CD4-positive, CD25-positive, alpha-beta regulatory T cell (primary cell): ENCODE measurements at places on chromosomes 12 and 14. TPM values are rescaled to one million over a fixed set of nuclear protein-coding genes. Genes with fewer than 3 reads are reported as not detected.
A peak's percentile ranks its signal among the peaks of the same experiment; 100 is the strongest.

The MYF6 gene
- not detected for total RNA-seq

The PLEKHD1 gene
- 0.25 TPM for total RNA-seq

The KRT3 gene
- not detected for total RNA-seq

The SIX1 gene
- not detected for total RNA-seq

The ATF7 gene
- total RNA-seq, result 41.0 TPM

The FZD10 gene
- total RNA-seq, result not detected

The GPR84 gene
- not detected for total RNA-seq

The PARP11 gene
- 16.1 TPM for total RNA-seq

The KERA gene
- not detected for total RNA-seq

The WSB2 gene
- total RNA-seq, result 30.8 TPM

The TAS2R8 gene
- total RNA-seq, result not detected

The RERG gene
- total RNA-seq, result not detected

The NANOG gene
- total RNA-seq, result not detected

DNA sequence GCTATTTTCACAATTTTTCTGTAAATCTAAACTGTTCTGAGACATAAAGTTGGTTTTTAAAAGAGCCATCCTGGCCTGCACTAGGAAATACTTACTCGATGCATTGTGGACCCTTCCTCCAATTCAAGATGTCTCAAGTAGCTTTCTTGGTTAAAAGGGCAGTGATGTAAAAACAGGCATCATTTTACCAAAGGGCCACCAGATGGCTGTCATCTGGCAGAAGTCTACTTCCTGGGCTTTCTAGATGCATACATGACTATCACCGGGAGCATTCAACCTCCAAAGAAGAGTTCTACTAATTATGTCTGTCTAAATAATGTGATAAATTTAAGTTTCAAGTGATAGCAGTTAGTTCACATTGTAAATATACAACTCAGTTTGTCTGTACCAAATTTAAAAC is 96.8 kb upstream of the FRMD6 start:
- DNase-seq, result no peak
- no peak overlapping the region for H3K4me3 ChIP-seq
- no peaks in the 10 kb centered on the region for H3K36me3 ChIP-seq
- H3K27ac ChIP-seq, result no peak overlapping the region
- H3K27me3 ChIP-seq, result peaks cover 8% of the 10 kb centered on the region

- no peaks in the 10 kb centered on the region for H3K4me1 ChIP-seq
- H3K4me3 ChIP-seq, result no peak overlapping the region
- no peak for DNase-seq
- no peaks in the 10 kb centered on the region for H3K36me3 ChIP-seq
Measured at GRCh38 chr14:26596543-26597061, 1.2 kb downstream of the NOVA1 start.

- H3K4me3 ChIP-seq, result no peak overlapping the region
- DNase-seq, result no peak
- peaks cover 7% of the 10 kb centered on the region for H3K4me1 ChIP-seq
- H3K27me3 ChIP-seq, result no peaks in the 10 kb centered on the region
- H3K27ac ChIP-seq, result no peak overlapping the region
Measured at GRCh38 chr12:94169966-94170689, 21.8 kb downstream of the PLXNC1 start.

DNA sequence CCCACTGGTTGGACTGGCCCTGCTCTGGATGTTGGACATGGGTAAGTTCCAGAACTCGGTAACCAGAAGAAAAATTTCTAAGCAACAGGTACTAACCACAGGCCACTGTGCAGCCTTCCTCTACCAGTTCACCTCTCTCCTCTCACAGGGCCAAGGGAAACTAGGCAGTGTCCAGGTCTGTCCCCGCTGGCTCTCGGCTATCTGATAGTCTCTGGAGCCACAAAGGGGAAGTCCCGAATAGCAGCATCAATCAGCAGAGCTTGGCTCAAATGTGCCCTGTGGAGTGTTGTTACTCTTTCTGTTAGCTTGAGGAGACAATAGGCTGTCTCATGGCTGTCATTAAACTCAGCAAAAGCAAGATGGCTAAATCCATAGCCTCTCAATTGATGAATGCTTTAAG is 73.2 kb downstream of the TSPAN11 start:
- H3K27ac ChIP-seq, result no peak overlapping the region
- H3K4me3 ChIP-seq, result no peak overlapping the region
- H3K27me3 ChIP-seq, result no peaks in the 10 kb centered on the region
- H3K36me3 ChIP-seq, result no peaks in the 10 kb centered on the region

GRCh38 chr12:59650588-59651228 is 54.9 kb downstream of the SLC16A7 start:
- no peak overlapping the region for H3K4me3 ChIP-seq
- no peak overlapping the region for H3K27ac ChIP-seq
- H3K27me3 ChIP-seq, result no peaks in the 10 kb centered on the region
- no peaks in the 10 kb centered on the region for H3K4me1 ChIP-seq
- peaks cover 3% of the 10 kb centered on the region for H3K36me3 ChIP-seq
- DNase-seq, result no peak

DNA sequence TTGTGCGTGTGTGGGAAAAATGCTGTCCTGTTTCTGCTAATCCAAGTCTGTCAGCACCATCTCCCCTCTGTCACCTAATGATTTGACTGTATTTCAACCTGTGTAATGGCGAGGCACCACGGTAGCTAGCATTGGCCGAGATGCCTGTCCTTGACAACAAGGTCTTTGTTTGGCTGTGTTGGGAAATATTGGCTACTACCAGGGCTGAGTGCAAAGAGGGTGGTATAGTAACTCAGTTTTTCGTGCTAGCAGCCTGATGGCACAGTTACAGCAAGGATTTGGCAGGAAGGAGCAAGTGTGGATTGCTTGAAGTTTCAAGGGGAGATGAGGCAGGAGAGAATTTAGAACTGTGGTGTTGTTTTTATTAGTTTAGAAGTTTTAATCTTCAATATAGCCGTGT is 440.3 kb upstream of the RGS6 start:
- H3K4me3 ChIP-seq, result no peak overlapping the region
- no peak overlapping the region for H3K27ac ChIP-seq
- H3K36me3 ChIP-seq, result no peaks in the 10 kb centered on the region
- no peaks in the 10 kb centered on the region for H3K27me3 ChIP-seq
- no peaks in the 10 kb centered on the region for H3K4me1 ChIP-seq

GRCh38 chr12:89278169-89278568 is 74.1 kb downstream of the DUSP6 start:
- no peak for DNase-seq
- no peaks in the 10 kb centered on the region for H3K36me3 ChIP-seq
- H3K4me1 ChIP-seq, result peaks cover 17% of the 10 kb centered on the region
- H3K27me3 ChIP-seq, result peaks cover 1% of the 10 kb centered on the region
- no peak overlapping the region for H3K4me3 ChIP-seq

DNA sequence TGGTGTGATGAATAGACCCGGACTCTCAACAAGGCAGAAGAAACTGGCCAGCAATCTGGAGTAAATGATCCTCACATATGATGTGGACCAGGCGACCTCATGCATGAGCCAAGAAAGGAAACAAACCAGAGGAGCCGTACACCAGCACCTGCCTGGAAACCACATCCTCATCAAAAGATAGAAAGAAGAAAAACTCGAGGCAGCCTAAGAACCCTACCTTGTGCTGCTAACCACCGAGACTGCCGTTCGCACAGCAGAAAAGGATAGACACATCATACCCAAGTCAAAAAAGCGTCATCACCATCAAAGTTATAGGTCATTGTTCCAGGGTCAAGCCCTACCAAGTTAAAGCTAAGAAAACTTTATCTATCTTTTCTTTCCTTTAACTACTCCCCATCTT is 66.7 kb downstream of the RESF1 start:
- peak overlapping the region; percentile 16 for H3K27ac ChIP-seq
- no peaks in the 10 kb centered on the region for H3K36me3 ChIP-seq
- H3K4me1 ChIP-seq, result peaks cover 18% of the 10 kb centered on the region
- peak overlapping the region; percentile 59 for H3K4me3 ChIP-seq
- peak; percentile 72 for DNase-seq

GRCh38 chr12:113425960-113426453 is 3.8 kb downstream of the SDSL start:
- no peaks in the 10 kb centered on the region for H3K36me3 ChIP-seq
- H3K4me3 ChIP-seq, result no peak overlapping the region
- H3K27ac ChIP-seq, result no peak overlapping the region
- no peak for DNase-seq
- H3K27me3 ChIP-seq, result no peaks in the 10 kb centered on the region

DNA sequence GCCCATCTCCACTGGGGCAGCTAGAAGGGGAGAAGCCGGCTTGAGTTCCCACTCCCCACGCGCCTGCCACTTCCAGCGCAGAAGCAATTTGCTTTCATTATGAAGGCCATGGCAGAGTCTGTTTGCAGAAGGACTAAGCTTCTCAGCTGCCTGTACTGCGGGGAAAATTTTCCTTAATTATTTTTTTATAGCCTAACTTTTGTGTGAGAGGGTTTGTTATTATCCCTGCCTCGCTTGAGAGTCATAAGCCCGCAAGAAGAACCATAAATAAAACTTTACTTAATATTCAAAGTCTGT is 56.0 kb upstream of the DLK1 start:
- peaks cover 4% of the 10 kb centered on the region for H3K27me3 ChIP-seq
- H3K27ac ChIP-seq, result no peak overlapping the region
- H3K4me1 ChIP-seq, result no peaks in the 10 kb centered on the region
- H3K4me3 ChIP-seq, result no peak overlapping the region
- no peak for DNase-seq

GRCh38 chr14:59638885-59639284 is 62.3 kb upstream of the CCDC175 start:
- no peaks in the 10 kb centered on the region for H3K36me3 ChIP-seq
- DNase-seq, result no peak
- no peak overlapping the region for H3K27ac ChIP-seq
- H3K4me1 ChIP-seq, result no peaks in the 10 kb centered on the region
- H3K4me3 ChIP-seq, result no peak overlapping the region
- peaks cover 1% of the 10 kb centered on the region for H3K27me3 ChIP-seq

- no peaks in the 10 kb centered on the region for H3K4me1 ChIP-seq
- no peaks in the 10 kb centered on the region for H3K36me3 ChIP-seq
- H3K27me3 ChIP-seq, result peaks cover 2% of the 10 kb centered on the region
- no peak overlapping the region for H3K27ac ChIP-seq
Measured at GRCh38 chr12:44930972-44931600, 55.0 kb upstream of the NELL2 start.

- H3K27me3 ChIP-seq, result no peaks in the 10 kb centered on the region
- H3K4me3 ChIP-seq, result no peak overlapping the region
- no peak for DNase-seq
Measured at GRCh38 chr12:2023365-2023764, 19.1 kb upstream of the DCP1B start.

DNA sequence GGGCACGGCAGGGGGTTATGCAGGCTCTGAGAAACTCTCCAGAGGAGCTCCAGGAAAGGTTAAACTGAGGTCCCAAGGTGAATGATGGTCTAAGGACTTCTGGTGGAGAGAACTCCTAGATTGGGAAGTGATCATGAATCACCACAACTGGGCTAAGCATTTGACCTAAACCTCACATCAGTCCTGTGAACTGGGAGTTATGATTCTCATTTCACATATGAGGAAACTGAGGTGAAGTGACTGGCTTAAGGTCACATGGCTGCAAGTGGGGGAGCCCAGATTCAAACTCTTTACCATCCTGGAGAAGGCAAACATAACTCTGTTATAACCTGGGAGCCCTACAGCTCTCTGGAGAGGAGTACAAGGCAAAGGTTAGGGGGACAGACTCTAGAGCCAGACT is 4.2 kb downstream of the RARG start:
- no peak for DNase-seq
- no peak overlapping the region for H3K27ac ChIP-seq
- H3K4me1 ChIP-seq, result peaks cover 48% of the 10 kb centered on the region
- no peaks in the 10 kb centered on the region for H3K27me3 ChIP-seq
- no peak overlapping the region for H3K4me3 ChIP-seq
- no peaks in the 10 kb centered on the region for H3K36me3 ChIP-seq

DNA sequence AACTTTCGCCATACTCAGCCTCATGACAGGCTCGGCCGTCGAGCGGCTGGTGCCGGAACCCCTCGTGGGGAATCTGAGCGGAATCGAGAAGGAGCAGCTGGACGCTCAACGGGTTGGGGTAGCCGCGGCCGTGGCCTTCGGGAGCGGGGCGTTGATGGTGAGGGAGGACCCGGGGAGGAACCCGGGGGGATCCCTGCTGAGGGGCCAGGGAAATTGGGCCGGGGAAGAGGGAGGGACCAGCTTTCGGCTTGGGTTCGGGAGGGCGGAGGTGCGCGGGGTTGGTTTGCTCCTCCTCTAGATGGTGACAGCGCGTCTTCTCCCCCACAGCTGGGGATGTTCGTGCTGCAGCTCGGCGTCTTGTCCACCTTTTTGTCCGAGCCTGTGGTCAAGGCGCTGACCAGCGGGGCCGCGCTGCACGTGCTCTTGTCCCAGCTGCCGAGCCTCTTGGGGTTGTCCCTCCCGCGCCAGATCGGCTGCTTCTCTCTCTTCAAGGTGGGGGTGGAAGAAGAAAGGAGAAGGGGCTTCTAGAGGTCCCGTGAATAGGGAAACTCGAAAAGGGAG is 9.8 kb downstream of the ARHGEF25 start:
- no peak for DNase-seq
- H3K4me1 ChIP-seq, result peaks cover 26% of the 10 kb centered on the region
- H3K4me3 ChIP-seq, result no peak overlapping the region

GRCh38 chr12:45726603-45727300 is 2.8 kb upstream of the ARID2 start:
- no peaks in the 10 kb centered on the region for H3K36me3 ChIP-seq
- DNase-seq, result peak; percentile 18
- peaks cover 46% of the 10 kb centered on the region for H3K4me1 ChIP-seq
- H3K27ac ChIP-seq, result peak overlapping the region; percentile 99
- H3K4me3 ChIP-seq, result peak overlapping the region; percentile 93

GRCh38 chr12:27303139-27304111 is 29.2 kb upstream of the BMAL2 start:
- no peak for DNase-seq
- H3K4me3 ChIP-seq, result no peak overlapping the region
- no peak overlapping the region for H3K27ac ChIP-seq
- peaks cover 8% of the 10 kb centered on the region for H3K36me3 ChIP-seq
- H3K27me3 ChIP-seq, result no peaks in the 10 kb centered on the region

DNA sequence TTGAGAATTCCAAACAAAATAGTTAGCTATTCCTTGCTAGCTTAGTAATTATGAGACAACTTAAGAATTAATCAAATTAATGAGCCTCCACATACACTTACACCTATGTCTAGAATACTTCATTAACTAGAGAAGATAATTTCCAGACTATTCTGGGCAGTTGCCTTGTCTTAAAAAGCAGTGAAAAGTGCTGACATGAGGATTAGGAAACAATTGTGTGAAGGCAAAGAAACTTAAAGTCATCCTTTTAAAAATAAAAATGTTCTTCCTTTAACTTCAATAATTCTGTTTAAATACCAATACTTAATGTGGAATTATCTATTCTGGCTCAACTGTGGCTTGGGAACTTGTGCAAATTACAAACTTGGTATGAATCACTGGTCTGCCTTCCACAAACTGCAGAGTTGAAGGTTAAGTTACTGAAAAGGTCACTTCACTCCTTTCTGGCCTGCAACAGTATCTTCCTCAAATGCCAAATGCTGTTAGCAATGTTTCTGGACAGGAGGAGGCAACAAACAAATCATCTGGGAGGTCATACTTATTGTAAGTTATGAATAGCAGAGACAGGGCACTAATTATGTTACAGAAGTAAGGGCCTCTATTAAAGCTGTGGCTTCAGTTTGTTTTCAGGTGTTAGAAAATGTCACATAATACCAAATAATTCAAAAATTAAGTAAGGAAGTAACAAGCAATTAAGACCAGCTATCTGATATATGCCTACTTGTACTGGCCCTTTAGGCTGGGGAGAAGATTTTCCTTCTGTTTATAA is 19.2 kb downstream of the PPTC7 start:
- no peaks in the 10 kb centered on the region for H3K36me3 ChIP-seq
- no peak for DNase-seq
- H3K27me3 ChIP-seq, result no peaks in the 10 kb centered on the region
- H3K4me1 ChIP-seq, result peaks cover 47% of the 10 kb centered on the region

- H3K27ac ChIP-seq, result no peak overlapping the region
- no peaks in the 10 kb centered on the region for H3K36me3 ChIP-seq
- no peak for DNase-seq
- H3K4me3 ChIP-seq, result no peak overlapping the region
Measured at GRCh38 chr12:92912672-92913071, 16.4 kb downstream of the EEA1 start.
